ENCODE measurements at places on chromosomes 12 and 14. TPM values are rescaled to one million over a fixed set of nuclear protein-coding genes. Genes with fewer than 3 reads are reported as not detected.

- peak; percentile 90 for DNase-seq
These were observed 16.7 kb downstream of the KMT2D start for GRCh38 chr12:49043856-49044258.

GRCh38 chr14:33754261-33754660 is 196.6 kb downstream of the EGLN3 start:
- no peak for DNase-seq

Gene KCNA5
- total RNA-seq, result 3.0 TPM

DNA sequence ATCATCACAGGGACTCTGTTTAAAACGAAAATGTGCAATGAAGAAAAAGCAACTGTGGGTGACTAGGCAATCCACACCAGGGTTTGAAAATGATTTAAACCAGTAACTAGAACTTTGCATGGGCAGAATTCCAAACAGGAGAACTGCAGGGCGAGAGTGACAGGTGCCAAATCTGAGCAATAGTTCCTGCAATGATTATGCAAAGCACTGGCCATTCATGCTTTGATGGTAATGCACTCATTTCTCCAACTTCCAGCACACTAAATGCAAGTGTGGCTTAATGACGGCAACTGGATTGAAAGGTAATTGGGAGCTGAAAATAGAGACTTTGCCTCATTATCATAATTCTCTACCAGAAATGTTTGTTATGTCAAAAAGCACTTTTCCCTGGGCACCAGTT is 140.5 kb upstream of the TMCC3 start:
- no peak for DNase-seq

- DNase-seq, result no peak
These were observed 443.0 kb downstream of the RAD51B start for GRCh38 chr14:68262567-68262966.

GRCh38 chr14:86321151-86321550 is 791.2 kb downstream of the FLRT2 start:
- no peak for DNase-seq

DNA sequence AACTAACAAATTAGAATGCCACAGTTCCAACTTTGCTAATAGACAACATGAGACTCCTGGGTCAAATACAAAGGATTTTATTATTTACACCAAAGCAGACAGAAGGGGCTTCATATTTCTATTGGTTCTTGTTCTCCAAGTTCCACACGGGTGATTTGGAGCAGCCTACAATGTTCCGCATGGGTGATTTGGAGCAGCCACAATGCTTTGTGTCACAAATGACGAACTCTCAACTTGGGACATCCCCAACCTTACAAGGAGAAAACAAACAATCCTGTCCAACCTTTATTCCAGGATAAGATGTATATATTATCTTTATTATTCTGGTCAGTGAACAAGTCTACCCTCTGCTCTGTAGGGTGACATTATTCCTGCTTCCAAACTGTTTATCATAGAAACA is 694.3 kb upstream of the MGAT4C start:
- no peak for DNase-seq

DNA sequence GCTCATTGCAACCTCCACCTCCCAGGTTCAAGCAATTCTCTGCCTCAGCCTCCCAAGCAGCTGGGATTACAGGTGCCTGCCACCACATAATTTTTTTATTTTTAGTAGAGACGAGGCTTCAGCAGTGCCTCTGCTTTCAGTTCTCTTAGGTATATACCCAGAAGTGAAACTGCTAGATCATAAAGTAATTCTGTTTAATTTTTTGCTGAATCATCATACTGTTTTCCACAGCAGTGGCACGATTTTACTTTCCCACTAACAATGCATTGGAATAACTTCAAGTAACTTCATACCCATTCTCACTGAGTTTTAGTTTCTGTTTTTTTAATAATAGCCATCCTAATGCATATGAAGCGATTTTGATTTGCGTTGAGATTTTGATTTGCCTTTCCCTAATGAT is 148.0 kb upstream of the G2E3 start:
- DNase-seq, result no peak

Gene CLEC12A
- total RNA-seq, result 2.0 TPM

Gene CPM
- total RNA-seq, result 42.7 TPM

GRCh38 chr12:121894633-121895032 is 6.0 kb downstream of the PSMD9 start:
- no peak for DNase-seq

Gene C14orf180
- total RNA-seq, result 5.9 TPM

Gene HOXC4
- total RNA-seq, result 19.4 TPM

GRCh38 chr14:91501348-91501747 is 8.8 kb downstream of the PPP4R3A start:
- DNase-seq, result no peak
